ENCODE measurements at places on chromosomes 7 and 10.

GRCh38 chr10:132550366-132551092 lies 12.9 kb downstream of the INPP5A start:
- no peak for DNase-seq

GRCh38 chr10:23693501-23693901 lies 254.6 kb downstream of the OTUD1 start:
- DNase-seq, result no peak

GRCh38 chr7:151818674-151819519 lies 58.0 kb downstream of the PRKAG2 start:
- no peak for DNase-seq

DNA sequence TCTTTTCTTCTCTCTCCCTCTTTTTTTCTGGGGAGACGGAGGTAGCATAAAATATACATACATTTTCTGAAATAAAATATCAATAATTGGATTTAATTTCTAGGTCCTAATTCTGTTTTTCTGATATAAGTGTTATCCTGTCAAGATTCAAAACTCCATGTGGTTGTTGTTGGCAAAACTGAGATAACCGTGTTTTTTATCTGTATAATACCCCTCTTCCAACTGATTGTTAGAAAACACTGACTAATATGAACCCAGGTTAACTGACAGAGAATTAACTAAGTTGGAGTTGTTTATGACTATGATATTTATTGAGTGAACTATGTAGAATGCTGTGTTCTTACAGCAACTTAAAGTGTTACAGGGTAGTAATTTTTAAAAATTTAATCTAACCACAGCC lies 236.5 kb upstream of the KAT6B start:
- no peak for DNase-seq

DNA sequence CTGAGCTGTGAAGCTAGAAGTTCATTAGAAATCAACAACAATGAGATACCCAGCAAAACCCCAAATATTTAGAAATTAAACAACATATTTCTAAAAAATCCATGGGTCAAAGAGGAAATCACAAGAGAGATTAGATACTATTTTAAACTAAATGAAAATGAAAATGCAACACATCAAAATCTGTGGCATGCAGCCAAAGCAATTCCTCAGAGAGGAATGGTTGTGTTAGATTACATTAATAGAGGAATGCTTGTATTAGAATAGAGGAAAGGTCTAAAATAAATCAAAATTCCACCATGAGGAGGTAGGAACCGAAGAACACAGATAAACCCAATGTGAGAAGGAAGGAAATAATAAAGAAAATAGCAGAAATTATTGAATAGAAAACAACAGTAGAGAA lies 642.1 kb upstream of the GALNT17 start:
- DNase-seq, result no peak

Data from activated CD4-positive, CD25-positive, alpha-beta regulatory T cell (primary cell).